ENCODE measurements at places on chromosomes 3 and 15.

DNA sequence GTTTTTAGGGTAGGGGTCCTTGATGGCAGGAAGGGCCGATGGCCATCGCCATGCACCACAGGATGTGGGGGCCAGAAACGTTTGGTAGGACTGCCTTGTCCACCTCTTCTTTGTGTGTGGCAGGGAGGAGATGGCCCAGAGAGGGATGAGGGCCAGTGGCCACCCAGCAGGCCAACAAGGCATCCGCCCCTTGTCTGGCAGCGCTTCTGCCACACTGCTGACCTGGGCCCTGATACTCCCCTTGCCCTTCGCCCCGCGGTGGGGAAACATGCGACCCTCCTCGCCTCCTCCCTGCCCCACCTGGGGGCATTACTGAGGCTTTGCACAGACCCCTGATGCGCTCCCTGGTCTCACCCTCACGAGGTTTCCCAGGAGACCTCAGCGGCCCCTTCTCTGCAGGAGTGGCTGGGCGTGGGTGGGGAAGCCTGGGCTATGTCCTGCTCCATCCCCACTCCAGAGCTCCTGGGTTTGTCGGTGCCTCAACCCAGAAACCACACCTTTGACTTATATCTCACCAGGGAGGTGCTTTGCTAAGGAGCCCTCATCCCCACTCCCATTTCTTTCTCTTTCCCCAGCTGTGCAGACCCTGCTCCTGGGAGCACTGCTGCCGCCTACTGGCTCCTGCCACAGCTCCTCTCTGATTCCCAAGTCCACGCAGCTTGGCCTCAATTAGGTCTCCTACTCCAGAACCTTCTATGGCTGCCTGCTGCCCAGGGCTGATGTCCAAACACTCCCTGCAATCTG, 38.7 kb downstream of the FEM1B start:
- no peak for DNase-seq

DNA sequence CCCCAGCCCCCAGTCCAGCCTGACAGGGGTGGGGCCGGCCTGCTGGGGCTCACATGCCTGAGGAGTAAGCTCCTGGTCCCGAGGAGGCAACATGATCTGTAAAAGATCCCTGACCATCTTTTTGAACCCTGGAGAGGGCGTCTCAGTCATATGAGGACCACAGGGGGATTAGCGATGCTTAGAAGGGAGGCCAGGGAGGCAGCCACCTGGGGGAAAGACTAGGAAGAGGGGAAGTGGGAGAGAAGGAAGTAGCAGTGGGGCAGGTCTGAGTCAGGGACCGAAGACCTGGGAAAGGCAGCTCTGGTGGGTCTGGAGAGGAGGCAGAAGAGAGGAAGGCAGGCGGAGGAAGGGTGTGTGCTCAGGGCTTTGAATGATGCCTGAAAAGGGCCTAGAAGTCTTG, 18.9 kb downstream of the PIF1 start:
- no peak for DNase-seq

- no peak for DNase-seq
Observed at GRCh38 chr3:42961633-42962032, 17.5 kb upstream of the GASK1A start.

DNA sequence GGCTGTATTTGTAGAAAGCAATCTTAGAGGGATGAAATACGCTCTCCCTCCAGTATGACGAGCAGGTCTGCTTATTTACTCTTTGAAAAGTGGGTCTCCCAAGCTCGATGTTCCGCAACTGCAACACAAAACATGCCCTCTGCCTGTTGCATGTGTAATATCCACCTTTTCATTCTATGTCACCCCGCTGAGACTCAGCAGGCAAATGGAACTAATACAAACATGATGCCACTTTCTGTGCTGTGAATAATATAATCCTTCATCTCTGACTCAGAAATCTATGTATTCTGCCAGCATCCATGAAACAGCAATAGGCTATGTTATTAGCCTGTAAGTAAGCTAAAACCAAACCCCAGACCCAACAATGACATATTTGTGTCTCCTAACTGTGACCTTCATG, 200.8 kb upstream of the TMCO5A start:
- DNase-seq: no peak

DNA sequence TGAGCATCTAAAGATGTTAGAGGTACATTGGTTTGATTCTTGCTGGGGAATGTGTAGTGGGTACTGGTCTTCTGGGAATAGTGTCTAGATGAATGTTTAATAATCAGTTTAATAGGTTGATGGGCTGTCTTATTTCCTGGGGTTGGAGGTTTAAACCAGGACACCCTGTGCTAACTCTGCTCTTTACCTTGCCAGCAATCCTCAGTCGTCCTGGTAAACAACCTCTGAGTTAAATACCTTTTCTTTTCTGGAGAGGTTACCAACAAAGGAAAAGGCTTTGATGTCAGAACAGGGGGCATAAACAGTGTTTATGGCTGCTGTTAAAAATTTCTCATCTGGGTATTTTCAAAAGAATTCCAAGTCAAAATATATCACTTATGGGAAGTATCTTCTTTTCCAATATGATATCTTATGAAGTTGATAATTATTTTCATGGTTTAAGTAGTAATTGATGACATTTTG, 23.5 kb downstream of the MITF start:
- DNase-seq: no peak

- no peak for DNase-seq
Observed at GRCh38 chr3:143165211-143165610, 45.6 kb downstream of the CHST2 start.

- DNase-seq: no peak
Observed at GRCh38 chr3:156812521-156813335, 13.4 kb upstream of the LEKR1 start.

GRCh38 chr3:151558661-151559060, 97.8 kb upstream of the IGSF10 start:
- DNase-seq: no peak

DNA sequence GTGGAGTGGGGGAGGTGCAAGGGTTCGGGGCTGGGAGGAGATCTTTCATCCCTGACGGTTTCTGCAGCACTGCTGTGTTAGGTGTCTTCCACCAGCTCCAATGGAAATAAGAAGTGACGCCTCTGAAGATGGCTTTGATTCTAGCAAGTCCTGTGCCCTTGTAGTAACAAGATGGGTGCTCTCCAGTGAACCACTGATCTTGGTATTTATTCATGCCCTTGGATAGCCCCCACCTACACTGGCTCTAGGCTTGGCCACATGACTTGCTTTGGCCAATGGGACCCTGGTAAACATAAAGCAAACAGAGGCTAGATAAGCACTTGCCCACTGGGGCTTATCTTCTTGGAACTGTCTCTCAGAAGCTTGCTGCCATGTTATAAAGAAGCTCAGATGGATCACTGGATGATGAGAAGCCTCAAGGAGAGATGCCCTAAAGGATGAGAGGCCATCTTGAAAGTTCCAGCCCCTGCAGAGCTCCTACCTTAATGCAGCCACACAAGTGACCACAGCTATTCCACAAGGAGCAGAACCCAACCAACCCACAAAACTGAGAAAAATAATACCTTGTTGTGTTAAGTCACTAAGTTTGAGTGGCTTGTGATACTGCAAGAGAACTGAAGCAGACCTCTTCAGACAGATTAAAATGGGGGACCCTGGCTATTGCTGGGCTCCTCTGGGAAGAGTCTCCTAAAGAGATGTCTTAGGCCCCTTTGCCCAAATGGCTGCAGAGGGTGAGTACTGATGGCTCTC, 137.9 kb downstream of the PDCD6IP start:
- DNase-seq: no peak

DNA sequence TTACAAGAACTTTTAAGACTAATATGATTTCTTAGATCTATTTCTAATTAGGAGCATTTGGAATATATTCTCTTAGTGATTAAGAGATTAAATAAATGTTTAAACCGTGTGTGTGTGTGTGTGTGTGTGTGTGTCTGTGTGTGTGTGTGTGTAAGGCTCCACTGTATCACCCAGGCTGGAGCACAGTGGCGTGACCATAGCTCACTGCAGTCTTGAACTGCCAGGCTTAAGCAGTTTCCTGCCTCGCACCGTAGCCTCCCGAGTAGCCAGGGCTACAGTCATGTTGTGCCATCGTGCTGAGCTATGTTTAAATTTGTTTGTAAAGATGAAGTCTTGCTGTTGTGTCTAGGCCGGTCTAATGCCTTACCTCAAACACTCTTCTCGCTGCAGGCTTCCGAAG, 109.4 kb downstream of the KLHL25 start:
- DNase-seq: no peak

DNA sequence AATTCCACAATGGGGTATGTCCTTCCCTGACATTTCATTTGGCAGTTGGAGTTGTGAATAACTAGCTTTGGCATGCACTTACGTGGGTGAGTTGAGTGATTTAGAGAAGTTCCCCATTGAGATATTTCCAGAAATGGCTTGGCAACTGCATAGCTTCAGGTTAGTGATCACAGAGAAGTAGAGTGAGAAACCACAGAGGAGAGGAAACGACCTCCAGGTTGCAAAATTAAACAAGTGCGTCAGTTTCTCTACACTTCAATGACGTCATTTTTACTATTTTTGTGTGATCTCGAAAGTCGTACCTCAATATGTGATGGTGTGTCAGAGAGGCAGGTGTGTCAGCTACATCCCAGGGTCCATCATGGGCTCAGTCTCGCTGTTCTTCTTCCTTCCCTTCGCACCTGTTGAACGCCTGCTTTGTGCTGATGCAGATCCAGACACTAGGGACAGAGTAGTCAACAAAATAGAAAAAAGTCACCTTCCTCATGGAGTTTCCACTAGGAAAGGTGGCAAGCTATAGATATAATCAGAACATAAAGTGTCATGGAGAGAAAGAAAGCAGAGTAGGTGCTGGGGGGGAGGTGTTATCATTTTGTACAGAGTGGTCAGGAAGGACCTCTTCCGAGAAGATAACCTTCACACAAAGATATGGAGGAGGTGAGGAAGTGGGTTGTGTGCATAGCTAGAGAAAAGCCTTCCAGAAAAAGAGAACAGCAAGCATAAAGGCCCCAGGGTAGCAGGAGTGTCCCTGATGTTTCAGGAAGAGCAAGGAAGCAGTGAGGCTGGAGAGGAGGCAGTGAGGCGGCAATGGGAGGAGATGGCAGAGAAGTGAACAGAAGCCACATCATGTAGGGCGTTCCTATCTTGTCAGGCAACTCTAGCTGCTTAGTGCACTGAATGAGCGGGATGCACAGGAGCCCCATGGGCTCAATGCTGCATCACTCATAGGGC, 75.6 kb downstream of the MCTP2 start:
- no peak for DNase-seq
